ENCODE measurements at places on chromosomes 3 and 15.

GRCh38 chr3:3714572-3714971, 84.7 kb upstream of the LRRN1 start:
- no peak for DNase-seq

- DNase-seq: no peak
Measured at GRCh38 chr15:74193299-74193718, 9.3 kb downstream of the STRA6 start.

DNA sequence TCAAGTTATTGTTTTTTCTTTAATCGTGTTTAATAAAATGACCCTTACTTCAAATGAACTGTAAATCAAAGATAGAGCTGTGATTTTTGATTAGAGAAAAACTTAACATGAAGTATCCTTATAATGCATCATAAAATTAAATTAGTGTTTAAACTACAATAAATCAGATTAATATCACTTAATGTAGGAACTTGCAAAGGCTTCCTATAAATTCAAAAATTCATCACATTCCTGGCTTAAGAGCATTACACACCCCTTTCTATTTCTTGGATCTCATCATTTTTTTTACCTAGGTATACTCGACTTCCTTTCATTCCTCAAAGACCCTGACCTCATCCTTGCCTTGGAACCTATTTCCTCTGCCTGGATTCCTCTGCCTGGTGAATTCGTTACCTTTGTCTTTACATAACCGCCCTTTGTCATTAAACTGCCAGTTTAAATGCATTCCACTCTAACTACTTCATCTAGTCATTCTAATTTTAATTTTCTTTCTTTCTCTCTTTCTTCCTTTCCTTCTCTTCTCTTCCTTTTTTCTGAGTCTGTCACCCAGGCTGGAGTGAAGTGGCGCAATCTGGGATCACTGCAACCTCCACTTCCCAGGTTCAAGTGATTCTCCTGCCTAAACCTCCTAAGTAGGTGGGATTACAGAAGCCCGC, 1244.5 kb downstream of the OTOL1 start:
- DNase-seq: no peak

- DNase-seq: no peak
Measured at GRCh38 chr3:119403201-119403600, 60.2 kb downstream of the TMEM39A start.

DNA sequence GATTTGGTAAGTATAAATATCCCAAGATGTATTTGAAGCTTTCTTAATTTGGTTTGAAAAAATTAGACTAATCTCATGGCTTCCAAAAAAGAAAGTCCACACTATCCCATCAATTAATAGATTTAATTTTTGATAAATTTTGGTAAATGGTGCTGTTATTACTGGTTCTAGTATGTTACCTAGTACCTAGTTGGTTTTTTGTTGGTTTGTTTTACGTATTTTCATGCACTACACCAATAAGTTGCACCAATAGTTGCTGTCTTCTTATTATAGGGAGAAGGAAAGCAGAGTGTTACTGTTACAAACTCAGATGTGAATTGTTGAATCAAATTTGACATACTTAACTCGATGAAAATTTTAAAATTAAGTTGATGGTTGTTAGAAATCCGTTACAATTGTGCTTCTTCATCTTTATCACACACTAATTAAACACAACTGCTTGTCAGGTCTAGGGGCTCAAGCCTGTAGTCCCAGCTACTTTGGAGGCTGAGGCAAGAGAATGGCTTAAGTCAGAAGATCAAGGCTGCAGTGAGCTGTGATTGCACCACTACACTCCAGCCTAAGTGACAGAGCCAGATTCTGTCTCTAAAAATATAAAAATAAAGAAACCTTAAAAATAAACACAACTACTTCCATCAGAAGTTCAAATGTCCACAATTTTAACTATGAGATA, 23.1 kb upstream of the MBNL1 start:
- peak; percentile 48 for DNase-seq

- no peak for DNase-seq
Measured at GRCh38 chr3:45712434-45713110, 23.4 kb downstream of the SACM1L start.

DNA sequence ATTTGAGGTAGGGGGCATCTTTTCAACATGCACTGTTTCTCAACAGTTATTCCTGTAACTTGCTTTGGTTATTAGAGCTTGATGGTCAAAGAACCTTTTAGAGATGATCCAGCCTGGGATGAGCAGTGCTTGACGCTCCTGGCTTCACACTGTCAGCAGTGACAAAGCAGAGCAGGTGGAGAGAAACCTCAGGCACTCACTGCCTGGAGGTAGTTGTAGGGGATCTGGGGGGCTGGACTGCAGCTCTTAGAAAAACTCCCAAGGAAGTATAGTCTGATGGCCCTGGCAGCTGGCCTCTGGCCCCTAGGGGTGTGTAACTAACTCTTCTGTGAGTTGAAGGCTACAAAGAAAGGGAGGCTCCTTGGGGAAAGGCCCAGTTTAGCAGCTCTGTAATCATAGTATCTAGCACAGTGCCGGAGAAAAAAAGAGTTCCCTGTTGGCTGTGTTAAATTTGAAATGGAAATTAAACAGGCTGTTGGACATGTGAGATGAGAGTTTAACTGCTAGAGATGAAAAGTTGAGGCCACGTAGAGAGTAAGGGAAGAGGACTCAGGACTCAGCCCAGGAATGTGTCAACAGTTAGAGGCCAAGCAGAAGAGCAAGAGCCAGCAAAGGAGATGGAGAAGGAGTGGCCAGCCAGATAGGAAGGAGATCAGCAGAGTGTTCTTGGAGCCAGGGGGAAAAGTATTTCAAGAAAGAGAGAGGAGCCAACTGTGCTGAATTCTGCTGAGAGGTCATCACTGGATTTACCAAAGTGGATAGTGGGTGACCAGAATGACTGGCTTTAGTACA, 14.2 kb downstream of the OXNAD1 start:
- DNase-seq: no peak

DNA sequence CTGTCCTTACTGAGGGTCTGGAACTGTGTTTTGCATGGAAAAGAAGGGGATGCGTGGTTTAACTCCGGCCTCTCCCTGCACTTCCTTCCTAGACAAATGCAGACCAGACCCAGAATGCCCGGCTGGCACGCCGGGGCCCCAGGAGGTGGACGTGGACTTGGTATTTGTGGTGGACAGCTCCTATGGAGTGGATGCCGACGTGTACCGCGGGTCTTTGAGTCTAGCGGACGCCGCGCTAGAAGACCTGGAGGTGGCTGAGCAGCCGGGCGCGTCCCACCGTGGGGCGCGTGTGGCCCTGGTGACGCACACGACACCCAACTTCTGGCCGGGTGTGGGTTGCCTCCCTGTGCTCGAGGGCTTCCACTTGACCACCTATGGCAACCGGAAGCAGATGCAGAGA, 81.8 kb upstream of the COL6A5 start:
- DNase-seq: no peak

DNA sequence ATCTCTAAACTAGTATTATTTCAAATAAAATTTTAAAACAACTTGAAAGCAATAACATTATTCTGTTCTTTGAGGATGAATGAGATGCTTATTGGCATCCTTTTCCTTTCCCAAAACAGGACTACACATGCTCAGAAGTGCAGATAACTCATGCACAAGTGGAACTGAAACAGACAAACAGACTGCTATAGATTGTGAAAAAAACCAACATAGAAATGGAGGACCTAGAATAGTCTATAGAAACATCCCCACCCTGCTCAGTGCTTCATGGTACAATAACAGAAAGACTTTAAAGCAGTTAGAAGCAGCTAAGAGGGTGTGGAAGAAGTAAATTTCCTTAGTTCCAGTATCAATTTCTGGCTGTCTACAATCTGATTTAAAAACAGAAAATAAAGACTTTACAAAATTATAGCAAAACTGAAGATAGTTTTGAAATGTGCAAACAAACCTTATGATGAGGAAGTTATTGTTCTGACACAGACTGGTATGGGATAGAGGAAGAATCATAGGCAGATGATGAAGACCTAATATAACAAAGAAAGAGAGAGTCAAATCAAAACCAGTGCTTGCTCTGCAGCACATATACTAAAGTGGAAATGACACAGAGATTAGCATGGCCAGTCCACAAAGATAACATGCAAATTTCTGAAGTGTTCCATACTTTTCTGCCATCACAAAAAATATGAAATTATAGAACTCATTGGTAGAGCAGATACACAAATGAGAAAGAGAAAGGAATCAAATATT, 1025.4 kb downstream of the SQOR start:
- DNase-seq: no peak

- DNase-seq: no peak
Measured at GRCh38 chr3:73294537-73294936, 233.1 kb downstream of the EBLN2 start.

DNA sequence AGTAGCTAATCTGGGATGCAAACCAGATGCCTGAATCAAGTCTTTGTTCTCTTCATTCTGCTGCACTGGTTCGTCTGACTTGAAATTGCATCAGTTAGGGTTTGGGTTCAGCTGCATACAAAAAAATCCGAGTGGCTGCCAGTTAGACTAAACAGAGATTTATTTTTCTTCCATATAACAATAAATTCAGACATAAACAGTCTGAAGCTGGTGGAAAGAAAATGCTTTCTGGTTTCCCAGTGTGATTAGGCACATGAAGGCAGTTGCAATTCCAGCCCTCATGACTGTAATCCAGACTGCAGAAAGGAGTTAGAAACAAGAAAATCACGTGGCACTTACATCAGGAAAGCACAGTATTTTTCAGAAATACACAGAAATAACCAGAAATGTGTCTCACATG, 930.7 kb downstream of the MCTP2 start:
- no peak for DNase-seq

DNA sequence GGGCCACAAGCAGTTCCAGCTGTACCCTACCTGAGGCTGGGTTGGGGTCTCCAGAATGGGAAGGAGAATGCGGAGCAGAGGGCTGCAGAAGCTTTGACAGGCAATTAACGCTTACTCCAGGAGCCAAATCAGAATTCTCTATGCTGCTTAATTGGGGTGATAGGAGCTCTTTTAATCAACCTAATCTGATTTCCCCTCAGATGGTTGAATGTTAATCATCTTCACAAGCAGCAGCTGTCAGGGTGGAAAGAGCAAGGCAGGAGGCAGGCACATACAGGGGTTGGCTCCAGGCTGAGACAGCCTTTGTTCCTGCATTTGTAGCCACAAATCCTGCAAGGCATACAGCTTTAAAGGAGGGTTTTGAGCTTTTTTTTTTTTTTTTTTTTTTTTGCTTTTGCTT, 2.6 kb downstream of the CILP start:
- no peak for DNase-seq

DNA sequence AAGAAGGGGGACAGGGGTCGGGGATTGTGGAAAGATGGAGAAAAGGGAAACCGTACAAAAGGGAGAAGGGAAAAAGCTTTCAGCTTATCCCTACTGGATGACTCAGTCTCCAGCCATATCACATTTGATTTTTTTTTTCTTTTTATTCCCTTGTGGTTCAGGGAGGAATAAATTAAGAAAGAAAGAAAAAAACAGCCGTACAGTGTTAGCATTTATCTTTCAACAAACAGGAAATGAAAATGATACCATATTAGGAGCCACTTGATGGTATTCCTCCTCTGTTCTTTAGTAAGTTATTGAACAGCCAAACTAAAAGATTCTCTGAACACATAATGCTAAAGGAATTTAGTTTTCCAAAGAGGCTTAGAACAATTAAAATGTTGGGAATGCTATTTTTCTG, 594.4 kb downstream of the FOXP1 start:
- DNase-seq: no peak

- DNase-seq: no peak
Measured at GRCh38 chr15:41018534-41018933, 65.3 kb downstream of the CHAC1 start.

DNA sequence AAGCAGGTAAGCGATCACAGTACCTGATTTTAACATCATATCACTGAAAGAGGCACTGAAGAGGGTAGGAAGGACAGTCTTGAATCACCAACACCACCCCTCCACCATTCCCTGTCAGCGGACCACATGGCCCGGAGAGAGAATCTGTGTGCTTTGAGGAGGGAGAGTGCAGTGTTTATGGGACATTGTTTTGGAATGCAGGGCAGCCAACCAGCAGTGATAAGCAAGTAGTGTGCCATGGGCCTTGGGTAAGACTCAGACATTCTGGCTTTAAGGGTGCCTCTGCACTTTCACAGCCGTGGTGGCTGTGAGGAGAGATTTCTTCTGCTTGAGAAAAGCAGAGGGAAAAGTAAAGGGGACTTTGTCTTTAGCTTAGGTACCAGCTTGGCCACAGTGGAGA, 46.4 kb downstream of the FAM81A start:
- no peak for DNase-seq

- DNase-seq: no peak
Measured at GRCh38 chr3:129429602-129430001, 1.2 kb upstream of the EFCAB12 start.

GRCh38 chr15:70492240-70493177, 270.8 kb downstream of the UACA start:
- DNase-seq: peak; percentile 90

DNA sequence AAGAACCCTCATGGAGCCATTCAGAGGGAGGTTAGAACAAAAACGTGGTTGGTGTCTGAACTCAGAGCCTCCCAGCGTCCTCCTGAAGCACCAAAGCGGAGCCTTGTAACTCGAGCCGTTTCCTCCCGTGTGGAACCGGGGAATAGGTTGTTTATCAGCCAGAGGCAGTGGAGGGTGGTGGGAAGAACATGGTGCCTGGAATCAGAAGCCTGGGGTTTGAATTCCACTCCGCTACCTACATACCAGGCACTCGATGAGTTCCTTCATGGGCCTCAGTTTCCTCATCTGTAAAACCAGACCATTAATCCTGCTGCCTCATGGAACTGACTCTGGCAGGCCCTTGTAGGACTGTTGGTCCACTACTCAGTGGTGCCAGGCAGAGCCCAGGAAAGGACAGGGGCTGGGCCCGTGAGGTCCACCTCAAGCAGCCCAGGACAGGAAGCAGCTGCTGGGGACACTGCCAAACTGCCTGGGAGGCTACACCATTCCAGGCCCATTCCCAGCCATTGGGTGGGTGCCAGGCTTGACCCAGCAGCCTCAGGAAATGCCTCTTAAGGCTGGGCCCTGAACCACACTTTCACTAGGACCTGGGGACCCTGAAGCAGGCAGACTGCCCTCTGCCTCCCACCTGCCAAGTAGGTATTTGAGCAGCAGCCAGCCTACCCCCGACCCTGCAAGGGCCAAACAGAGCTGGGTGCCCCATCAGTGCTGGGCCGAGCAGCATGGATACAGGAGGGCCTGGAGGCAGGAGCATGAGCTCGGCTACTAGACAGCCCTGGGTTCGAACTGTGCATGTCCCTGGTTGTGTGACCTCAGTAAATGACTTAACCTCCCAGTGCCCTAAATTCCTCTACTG, 33.4 kb downstream of the PRKCD start:
- DNase-seq: no peak

DNA sequence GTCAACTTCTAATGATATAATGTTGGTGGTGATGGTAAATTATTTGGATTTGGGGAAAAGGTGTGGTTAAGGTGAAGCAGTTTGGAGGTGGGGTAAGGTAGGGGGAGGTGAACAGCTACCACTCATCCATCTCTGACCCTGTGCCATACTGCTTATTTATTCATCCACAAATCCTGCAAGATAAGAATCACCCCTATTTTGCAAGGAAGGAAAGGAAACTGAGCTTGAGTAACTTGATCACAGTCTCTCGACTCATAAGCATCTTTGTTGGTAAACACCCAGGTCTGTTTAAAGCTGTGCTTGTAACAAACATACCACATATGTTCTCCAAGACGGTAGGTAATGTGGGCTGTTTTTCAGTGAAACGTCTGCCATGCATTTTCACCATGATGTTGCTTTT, 67.3 kb downstream of the PTPRG start:
- DNase-seq: no peak
